ENCODE measurements at places on chromosomes 5 and 9.

DNA sequence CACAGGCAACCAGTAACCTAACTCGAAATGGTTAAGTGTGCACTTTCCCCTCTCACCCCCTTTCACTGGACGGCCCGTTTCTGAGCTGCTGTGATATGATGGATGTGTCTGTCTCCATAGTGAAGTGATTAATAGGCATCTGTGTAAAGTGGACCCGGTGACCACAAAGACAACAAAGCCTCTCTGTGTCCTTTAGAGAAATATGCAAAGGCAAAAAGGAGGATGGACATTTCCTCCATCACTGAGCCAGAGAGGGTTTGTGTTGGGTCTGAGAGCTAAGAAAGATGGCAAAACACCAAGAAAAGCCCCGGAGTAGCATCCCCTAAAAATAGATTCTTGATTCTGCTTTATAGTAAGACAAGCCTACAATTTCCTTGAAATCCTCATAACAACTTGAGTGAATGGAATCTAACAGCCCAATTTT is 120.6 kb downstream of the SEMA6A start:
- DNase-seq, result no peak

GRCh38 chr5:124655921-124656511 is 90.4 kb downstream of the ZNF608 start:
- DNase-seq, result peak; percentile 48

GRCh38 chr9:129665814-129666520 is 520 bp downstream of the PRRX2 start:
- no peak for DNase-seq

DNA sequence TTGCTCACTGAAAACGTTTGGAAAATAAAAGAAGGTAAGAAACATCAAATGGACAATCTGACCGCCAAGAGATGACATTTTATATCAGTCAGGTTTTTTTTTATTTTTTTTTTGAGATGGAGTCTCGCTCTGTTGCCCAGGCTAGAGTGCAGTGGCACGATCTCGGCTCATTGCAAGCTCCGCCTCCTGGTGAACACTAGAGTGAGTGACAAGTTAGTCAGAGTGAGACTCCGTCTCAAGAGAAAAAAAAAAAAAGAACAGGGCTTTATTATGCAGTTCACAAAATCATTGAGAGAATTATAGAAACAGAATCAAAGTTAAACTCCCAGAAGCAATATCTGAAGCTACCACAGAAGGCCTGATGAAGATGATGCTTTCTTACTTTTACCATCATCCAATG is 70.1 kb downstream of the DTWD2 start:
- DNase-seq, result no peak

- DNase-seq, result no peak
Observed at GRCh38 chr9:136268318-136268717, 22.7 kb upstream of the QSOX2 start.

DNA sequence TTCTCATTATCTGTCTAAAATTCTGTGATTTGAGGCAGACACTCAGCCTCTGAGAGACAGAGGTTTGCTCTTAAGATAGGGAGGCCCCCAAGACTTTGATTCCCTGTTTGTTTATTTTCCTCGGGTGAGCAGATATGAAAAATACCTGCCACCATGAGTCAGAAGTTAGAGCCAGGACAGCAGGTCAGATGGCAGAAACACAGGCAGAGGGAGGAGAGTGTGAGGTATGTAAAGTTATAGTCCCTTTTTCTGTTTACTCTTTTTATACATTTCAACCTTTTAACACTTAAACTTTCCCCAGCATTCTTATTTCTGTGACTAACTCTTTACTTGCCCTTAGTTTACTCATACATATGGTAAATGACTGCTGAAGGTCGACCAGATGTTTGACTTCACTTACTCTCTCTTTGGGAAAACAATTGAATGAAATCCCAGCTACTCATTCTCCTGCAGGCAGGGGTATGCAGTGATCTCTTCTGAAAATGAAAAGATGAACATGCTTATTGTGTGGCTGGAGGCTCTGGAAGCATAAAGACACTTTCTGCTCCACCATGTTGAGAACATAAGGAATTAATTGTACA is 383.8 kb downstream of the NTRK2 start:
- DNase-seq, result no peak

- DNase-seq, result no peak
Observed at GRCh38 chr5:67816456-67816855, 399.1 kb upstream of the PIK3R1 start.

- DNase-seq, result no peak
Observed at GRCh38 chr9:113998525-113999255, 79.4 kb downstream of the AMBP start.

- no peak for DNase-seq
Observed at GRCh38 chr5:158485604-158486081, 614.1 kb downstream of the EBF1 start.

DNA sequence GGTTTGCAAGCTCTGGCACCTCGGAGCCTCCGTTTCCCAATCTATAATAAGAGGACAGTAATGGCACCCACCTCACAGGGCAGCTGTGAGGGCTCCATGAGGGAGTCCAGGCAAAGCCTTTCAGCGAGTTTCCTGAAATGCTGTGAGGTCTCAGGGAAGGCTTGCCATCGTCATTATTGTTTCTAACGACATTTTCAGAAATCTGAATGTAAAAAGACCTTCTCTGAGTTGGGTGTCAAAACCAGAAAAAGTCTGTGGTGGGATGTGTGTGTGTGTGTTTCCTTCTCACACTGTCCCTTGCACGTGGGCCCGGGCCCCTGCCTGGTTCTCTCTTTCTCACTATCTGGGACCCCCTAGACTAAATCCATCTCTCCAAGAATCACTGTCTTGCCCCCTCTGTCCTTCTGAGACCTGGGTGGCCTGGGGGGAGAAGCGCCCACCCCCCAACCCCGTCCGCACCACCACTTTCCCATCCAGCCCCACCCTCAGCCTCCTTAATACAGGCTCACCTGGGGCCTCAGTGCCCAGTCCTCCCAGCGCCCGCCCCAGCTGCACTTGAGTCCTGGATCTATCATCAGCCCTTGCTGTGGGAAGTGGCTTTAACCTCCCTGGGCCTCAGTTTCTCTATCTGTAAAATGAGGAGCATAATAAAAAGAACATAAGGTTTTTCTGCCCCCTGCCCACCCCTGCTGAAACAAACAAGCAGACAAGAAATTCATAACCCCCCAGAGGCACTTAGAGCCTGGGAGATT is 180.3 kb downstream of the C9orf50 start:
- no peak for DNase-seq

All from NCI-H460 (cell line).